GM12892 (cell line): ENCODE measurements at places on chromosomes 12 and 14.

DNA sequence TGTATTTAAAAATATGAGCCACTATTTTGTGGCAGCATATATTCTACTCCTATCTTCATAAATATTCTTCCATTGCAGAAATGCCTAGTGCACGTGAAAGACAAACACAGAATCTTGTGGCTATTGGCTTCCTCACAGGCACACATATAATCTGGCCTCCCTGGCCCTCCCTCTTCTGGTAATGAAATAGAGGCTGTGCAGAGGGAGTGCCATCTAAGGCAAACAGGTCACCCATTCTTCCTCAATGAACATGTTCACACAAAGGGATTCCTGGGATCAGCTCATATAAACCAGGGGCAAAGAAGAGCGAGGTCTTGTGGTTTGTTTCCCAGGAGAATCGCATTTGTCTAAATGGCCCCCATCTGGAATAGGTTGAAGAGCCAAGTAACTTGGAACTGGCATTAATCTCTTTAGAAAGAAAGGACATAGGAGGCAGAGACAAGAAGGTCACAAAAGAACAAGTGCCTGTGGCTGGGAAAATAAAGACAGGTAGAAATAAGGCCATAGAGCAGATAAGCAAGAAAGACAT is 171.6 kb upstream of the PTPRQ start:
- DNase-seq = no peak

- no peak for DNase-seq
These were observed 2.1 kb upstream of the GSC start for GRCh38 chr14:94771906-94772490.

- no peak for DNase-seq
These were observed 47.4 kb downstream of the AVPR1A start for GRCh38 chr12:63103494-63104131.

GRCh38 chr14:68911594-68912227 is 67.4 kb downstream of the ACTN1 start:
- DNase-seq = peak; percentile 77

GRCh38 chr12:66804563-66804974 is 125.7 kb upstream of the GRIP1 start:
- DNase-seq = no peak

GRCh38 chr14:77175843-77176242 is 5.8 kb upstream of the TMEM63C start:
- DNase-seq = no peak
